ENCODE measurements at places on chromosomes 3 and 15.

- no peak for DNase-seq
Measured at GRCh38 chr3:27114684-27115083, 254.5 kb downstream of the NEK10 start.

- DNase-seq = no peak
Measured at GRCh38 chr3:111252779-111253178, 181.2 kb downstream of the NECTIN3 start.

GRCh38 chr3:159038405-159038804 is 236.6 kb downstream of the MFSD1 start:
- no peak for DNase-seq

DNA sequence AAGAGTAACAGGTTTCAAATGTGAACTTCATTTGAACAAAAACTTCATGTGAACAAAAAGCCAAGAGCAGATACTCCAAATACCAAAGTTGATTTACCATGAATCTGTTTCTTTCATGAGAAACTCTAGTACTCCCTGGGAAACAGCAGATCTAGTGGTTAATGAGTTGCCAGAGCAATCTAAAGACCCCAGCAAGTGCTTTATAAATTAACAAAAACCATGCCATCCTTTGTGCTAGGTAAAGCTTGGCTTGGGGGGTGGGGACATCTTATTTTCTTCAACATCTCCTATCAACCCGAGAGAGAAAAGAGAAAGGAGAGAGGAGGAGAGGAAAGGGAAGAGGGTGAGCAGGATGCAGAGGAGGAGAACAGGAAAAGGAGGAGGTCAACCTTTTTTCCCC is 100.7 kb downstream of the TBL1XR1 start:
- DNase-seq = no peak

DNA sequence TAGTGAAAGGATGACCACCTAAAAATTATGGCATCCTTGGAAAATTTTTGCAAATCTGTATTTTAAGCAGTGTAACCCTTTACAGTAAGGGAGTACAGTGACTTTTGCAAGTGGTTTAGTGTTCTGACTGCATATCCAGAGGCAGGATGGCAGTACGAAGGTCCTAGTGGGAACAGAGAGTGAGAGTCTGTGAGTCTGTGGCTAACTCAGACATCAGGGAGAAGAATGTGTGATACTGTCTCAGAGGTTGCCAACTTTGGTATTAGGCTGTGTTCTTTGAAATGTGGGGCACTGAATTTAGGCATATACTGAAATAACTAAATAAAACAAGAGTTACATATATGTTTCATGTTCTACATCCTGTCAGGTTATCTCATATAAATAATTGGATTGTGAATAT is 25.7 kb downstream of the PRKCI start:
- no peak for DNase-seq

- DNase-seq = no peak
Measured at GRCh38 chr15:28998511-28998910, 112.7 kb downstream of the APBA2 start.

- DNase-seq = no peak
Measured at GRCh38 chr3:187197335-187197649, at the start of gene RTP1. TSS of gene RTP1 (plus strand) at chr3:187197486. CDS start at chr3:187197516, 30 bp downstream.

GRCh38 chr15:25431836-25432561 is 6.8 kb downstream of the UBE3A start:
- DNase-seq = no peak

DNA sequence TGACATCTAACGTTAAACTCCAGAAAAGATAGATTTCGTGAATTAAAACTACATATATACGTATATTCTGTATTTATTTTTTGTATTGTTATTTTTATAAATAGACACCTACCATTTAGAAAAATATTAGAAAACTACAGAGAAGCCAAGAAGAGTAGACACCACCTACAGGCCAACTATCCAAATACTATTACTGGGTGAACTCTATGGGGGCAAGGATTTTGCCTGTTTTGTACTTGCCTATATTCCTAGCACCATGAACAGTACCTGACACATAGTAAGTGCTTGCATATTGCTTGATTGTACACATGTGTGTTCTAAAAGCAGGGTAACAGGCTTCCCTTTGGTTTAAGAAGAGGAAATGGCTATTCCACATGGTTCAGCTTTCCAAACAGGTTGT is 24.4 kb upstream of the CLEC3B start:
- no peak for DNase-seq

DNA sequence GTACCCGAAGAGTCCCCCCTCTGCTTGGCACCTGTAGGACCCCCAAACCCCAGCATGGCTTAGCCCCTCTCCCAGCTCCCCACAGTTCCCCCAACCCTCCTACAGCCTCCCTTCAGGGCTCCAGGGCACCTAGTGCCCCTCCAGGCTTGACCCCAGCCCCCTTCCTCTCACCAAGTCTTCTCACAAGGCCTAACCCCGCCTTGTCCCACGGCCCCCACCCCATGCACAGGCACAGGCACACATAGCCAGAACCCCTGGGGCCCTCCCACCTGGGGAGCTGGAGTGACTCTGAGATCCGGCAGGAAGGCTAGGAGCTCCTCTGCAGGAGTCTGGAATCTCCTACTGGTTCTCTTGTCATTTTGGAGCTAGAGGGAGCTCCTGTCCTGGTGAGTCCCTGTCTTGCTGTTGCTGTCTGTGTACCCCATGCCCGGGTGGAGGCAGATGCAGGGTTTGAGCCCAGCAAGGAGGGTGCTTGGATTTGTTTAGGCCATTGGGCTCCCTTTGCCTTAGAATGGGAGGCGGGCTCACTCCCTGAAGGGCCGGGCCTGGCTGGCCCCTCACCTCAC is 39.6 kb downstream of the KLF13 start:
- no peak for DNase-seq

DNA sequence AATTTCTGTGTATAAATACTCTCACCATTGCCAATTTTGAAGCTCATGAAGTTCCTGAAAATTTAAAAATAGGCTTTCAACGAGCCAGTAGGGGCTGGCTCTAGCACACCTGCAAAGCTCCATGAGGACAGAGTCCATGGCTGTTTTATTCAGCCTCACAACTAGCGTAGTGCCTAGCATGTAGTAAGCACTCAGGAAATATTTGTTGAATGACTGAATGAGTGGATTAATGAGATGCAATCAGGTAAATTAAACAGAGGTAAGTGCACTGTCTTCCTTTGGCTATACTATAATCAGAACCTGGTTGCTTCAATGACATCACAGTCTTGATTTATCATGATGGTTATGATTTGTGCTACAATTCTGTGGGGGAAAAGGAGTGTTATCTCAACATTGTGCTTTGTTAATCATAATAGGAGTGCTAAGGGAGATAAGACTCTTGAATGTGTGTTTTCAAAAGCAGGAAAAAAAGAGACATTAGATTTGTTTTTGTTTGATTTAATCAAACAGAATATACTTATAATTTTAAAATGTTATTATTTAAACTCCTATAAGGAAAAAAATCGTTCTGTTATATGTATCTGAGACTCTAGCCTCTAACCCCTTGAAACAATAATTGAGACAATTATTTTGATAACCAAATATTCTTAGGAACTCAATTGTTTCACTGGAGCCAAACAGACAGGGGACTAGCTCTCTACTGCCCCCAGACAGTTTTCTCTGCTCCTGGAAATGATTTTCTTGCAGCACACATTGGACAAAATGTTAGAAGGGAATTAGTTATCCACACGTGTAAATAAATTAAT is 171.7 kb upstream of the ATP11B start:
- DNase-seq = no peak

GRCh38 chr3:65483480-65483879 is 555.2 kb downstream of the MAGI1 start:
- DNase-seq = no peak

DNA sequence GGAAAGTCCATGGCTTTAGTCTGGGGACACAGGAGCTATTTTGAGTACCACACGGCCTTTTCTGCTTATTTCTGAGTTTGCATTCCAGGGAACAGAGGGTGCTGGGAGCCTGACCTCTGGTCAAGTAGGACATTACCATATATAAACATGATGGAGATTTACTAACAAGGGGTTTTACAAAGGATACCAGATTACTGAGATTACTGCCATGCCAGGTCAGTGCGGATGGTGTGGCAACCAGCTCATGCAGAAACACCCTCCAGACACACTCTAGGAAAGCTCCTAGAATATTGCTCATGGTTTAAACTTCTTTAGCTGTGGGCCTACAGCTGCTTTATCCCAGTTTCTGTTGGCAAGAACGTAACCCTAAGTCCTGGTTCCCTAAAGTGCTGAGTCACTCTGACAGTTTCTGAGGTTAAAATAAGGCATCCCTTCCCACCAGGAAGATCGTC is 54.3 kb upstream of the AGTR1 start:
- DNase-seq = no peak

DNA sequence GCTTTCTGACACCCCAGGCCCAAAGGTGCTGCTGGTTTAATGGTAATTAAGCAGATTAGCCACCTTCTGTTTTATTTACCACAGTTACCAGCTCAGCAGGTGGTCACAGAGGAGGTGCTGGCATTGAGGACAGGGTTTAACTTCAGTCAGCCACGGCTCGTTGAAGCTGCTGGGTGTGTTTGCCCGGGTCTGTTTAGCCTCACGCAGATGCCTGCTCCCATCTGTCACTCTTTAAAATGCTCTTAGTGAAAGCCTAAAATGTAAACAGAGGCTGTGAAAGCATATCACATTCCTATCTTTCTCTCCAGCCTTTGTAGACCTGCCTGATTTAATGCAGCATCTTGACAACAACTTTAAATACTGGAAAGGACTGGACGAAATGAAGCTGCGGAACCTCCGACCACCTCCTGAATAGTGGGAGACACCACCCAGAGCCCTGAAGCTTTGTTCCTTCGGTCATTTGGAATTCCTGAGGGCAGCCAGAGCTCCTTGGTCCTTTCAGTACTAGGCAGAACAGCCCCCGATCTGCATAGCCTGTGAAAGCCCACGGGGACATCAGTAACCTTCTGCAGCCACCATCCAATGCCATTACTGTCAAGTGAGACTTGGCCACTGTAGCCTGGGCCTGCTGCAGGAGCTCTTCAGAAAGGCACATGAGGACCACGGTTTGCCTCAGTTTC is 156.0 kb downstream of the PDE8A start:
- DNase-seq = no peak

GRCh38 chr3:16739541-16740105 is 134.4 kb upstream of the DAZL start:
- DNase-seq = no peak

DNA sequence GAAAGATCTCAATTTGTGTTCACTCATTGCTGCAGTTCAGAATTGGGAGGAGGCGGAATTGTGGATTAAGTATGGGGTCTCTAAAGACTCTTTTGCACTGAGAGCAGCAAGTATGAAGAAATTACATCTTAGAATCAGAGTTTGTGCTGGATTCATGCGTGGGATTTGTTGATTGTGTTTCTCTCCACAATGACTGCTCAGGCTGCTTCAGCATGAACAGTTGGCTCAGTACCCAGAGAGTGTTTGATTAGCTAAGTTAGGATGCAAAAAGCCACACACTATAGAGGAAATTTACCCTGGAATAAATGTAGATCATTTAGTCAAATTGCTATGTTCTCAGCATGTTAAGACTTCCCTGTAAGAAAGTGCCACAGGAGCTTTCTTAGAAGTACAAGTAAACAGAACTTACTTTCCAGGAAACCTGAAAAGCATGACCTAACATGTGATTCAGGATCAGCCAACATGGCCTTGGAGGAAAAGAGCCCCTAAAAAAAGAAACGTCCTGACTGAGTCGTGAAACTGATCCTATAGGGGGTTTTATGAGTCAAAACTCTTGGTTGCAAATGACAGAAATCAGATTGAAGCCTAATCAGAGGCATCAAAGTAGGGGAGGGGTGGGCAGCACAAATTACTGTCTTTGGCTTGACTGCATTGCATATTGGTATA is 32.6 kb downstream of the HHLA2 start:
- DNase-seq = no peak

- DNase-seq = no peak
Measured at GRCh38 chr15:22979238-22980188, 655 bp downstream of the CYFIP1 start.

- DNase-seq = no peak
Measured at GRCh38 chr15:49946681-49947080, 172.4 kb downstream of the ATP8B4 start.

- no peak for DNase-seq
Measured at GRCh38 chr3:10867384-10867783, 51.4 kb downstream of the SLC6A11 start.

DNA sequence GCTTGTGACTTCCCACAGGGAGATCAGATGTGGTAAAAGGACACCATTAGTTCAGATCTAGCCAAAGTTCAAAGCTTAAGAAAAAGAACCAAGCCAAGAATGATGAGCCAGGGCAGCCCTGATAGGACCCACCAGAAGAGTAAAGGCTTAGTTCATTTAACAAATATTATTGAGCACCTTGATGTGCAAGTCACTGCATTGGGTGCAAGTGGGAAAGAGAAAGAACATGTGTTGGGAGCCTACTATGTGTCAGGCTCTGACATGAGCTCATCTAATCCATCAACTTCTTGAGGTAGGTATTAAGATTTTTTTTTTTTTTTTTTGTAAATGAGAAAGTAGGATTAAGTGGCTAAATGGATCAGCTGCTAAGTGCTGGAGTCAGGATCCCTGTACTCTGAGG is 53.4 kb upstream of the PIAS1 start:
- no peak for DNase-seq

GRCh38 chr3:16398648-16399047 is 114.9 kb downstream of the RFTN1 start:
- no peak for DNase-seq

DNA sequence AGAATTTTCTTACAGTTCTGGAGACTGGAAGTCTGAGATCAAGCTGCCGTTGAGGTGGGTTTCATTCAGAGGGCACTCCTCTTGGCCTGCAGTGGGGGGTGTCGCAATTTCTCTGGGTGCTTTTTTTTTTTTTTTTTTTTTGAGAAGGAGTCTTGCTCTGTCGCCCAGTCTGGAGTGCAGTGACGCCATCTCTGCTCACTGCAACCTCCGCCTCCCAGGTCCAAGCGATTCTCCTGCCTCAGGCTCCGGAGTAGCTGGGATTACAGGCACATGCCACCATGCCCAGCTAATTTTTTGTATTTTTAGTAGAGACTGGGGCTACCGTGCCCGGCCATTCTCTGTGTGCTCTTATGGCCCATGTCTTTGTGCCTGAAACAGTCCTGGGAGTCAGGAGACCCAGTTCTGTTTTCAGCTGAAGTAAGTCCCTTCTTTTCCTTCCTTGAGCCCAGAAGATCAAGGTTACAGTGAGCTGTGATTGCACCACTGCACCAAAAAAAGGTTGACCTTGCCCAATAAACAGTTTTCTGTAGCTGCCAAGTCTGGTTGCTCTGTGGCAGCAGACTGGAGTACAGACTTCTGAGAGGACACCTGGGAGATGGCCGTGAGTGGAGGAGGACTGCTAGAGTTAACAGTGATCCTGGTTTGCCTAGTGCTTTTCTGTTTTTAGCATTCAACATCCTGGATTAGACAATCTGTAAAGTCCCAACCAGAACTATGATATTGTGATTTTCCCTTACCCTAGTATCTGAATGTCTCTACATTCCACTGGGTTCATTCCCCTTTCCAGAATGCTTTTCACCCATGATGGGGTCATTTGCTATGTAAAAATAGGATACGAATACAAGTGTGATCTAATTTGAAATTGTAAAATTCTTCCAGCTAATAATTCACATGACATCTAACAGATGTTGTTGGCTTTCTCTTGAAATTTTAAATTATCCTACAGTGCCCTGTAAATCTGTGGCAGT is 76.6 kb upstream of the RNF7 start:
- DNase-seq = no peak

Measured in T-helper 22 cell (primary cell).